ENCODE measurements at places on chromosomes 5 and 9.

DNA sequence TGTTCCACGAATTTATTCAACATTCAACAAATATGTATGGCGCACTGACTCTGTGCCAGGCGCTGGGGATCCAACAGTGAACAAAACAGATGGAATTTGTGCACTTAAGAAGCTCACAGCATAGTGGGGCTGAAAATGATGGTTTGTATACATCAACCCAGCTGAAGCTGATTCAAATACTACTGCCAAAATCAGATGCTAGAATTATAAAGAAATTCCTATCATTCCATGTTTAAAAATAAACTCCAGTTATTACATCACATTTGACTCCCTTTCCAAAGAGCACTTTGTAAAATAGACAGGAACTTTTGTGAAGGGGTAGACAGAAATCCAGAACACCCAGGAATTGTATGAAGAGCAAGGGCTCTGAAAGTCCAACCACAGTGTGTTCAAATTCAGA lies 54.1 kb downstream of the ZNF608 start:
- no peak for DNase-seq

- no peak for DNase-seq
Observed at GRCh38 chr5:73297430-73297829, 124.4 kb downstream of the TMEM174 start.

DNA sequence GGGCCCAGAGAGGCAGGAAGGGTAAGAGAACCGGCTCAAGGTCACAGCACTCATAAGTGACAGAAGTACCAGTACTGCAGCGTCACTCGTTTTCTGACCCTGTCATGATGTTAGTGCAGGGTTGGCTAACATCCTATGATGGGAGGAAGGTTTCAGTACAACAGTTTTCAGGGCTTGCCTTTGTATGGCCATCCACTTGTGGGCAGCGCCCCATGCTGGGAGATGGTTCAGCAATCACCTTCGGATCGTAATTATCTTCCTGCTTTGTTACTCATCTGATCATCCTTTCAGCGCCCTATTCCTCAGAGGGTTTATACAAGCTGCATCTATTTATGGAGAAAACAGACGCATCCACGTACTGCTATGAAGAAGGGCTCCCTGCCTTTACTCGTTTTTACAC lies 2.4 kb downstream of the MAP1B start:
- DNase-seq = peak; percentile 14

- no peak for DNase-seq
Observed at GRCh38 chr5:3237276-3237868, 358.3 kb upstream of the IRX1 start.

- DNase-seq = no peak
Observed at GRCh38 chr5:65073250-65073661, 304.5 kb downstream of the CWC27 start.

- no peak for DNase-seq
Observed at GRCh38 chr5:83368835-83369234, 102.7 kb upstream of the VCAN start.

- DNase-seq = no peak
Observed at GRCh38 chr9:129289131-129289731, 111.2 kb upstream of the IER5L start.

- DNase-seq = peak; percentile 52
Observed at GRCh38 chr9:127567730-127568617, 44.1 kb upstream of the STXBP1 start.

DNA sequence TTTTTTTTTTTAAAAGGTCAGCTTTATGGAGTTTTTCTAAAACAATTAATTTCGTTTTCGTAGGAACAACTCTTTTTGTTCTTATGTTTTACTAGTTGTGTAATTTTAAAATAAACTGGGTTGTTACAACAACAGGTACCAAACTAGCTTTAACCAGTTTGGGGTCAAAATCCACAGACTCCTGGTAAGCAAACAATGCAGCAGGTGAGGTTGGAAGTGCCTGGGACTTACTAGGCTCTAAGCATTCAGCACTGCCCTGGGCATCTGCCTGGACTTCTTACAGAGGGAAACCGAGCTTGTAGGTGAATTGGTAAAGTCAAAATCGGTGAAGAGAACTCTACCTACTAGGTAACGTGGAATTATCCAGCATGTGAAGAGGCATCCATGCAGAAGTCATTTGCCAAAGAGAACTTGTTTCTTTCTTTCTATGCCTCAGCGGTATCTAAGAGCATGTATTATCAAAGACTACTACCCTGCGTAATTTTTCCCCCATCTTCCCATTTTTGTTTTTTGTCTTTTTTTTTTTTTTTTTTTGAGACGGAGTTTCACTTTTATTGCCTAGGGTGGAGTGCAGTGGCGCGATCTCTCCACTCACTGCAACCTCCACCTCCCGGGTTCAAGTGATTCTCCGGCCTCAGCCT lies 145.4 kb downstream of the KCTD16 start:
- no peak for DNase-seq

GRCh38 chr5:74112372-74113195 lies 486.6 kb downstream of the ARHGEF28 start:
- no peak for DNase-seq

DNA sequence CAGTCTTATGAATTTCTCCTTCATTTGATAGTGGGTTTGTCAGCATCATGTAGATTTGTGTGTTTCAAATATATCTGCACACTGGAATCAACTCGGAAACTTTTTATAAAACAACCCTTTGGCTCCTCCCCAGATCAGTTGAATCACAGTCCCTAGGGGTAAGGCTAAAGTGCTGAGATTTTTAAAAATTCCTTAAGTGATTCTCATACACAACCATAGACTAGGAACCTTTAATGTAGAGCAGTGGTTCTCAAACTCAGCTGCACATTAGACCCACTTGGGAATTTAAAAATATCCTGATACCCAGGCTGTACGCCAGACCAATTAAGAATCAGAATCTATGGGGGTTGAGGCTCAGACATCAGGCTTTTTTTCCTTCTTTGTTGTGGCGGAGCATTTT lies 17.5 kb upstream of the JAK2 start:
- DNase-seq = no peak

GRCh38 chr9:110933350-110934001 lies 104.8 kb downstream of the LPAR1 start:
- DNase-seq = no peak
